ENCODE measurements at places on chromosomes 13 and 19.

DNA sequence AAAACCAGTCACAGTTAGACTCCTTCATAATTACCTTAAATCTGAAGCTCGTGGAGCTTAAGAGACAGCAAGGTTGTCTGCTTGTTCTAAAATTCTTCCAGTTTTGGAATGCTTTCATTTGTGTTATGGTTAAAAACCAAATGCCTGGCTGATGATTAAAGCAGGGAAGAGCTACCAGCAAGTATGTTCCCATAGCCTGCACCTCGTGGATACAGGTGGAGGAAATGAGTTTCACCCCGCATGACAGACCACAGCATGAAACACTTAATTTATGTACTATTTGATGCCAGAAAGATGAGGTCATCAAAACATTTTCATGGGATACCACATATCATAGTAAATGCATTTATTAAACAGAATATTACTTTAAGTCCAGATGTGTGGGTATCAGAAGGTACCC, 416 bp upstream of the DOCK9 start:
- DNase-seq: peak; percentile 93

DNA sequence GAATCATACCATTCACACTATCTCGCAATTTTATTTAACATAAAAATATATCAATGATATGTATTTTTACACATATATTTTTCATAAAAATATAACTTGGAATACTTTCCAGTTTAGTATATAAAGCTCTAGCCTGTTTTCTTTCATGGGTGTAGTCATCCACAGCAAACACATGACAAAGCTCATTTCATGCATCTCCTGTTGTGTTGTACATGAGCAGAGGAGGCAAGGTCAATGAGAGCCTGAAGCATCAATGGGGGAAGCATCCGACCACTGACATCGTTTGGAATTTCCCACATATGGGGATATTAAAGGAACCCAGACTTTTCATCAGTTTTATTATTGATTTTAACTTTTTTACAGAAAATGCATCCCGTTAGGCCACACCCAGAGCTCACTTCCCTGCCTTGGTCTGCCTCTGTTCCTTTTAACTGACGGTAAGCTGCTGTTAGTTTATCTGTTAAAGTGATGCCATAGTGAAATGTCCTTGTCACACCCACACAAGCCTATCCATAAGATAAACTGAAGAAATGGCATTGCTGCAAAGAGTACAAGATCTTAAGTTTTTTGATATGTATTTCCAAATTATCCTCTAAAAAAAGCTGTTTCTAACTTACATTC, 44.0 kb downstream of the MIPEP start:
- no peak for DNase-seq

GRCh38 chr13:63540061-63540460, 2124.4 kb upstream of the PCDH20 start:
- DNase-seq: no peak

DNA sequence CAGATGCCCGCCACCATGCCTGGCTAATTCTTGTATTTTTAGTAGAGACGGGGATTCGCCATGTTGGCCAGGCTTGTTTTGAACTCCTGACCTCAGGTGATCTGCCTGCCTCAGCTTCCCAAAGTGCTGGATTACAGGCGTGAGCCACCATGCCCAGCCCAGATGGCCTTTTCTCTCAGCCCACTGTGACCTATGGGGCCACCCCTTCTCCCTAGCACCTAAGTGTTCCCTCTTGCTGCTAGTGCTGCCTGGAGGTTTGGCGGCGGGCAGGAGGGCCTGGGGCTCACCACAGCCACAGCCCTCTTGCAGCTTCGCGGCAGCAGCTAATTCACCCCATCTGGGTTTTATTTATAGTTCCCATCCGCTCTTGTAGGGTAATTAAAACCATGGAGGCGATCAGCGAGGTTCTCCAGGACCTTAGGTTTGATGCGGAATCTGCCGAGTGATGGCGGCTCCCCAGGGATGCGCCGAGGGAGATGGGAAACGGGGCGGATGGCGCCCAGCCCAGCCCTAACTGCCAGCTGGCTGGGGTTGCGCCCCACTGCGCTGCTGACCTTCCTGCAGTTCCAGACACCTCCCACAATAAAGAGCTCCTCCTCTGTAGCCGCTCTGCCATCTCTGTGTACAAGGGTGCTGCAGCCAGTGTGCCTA, 3.3 kb downstream of the REX1BD start:
- DNase-seq: no peak

DNA sequence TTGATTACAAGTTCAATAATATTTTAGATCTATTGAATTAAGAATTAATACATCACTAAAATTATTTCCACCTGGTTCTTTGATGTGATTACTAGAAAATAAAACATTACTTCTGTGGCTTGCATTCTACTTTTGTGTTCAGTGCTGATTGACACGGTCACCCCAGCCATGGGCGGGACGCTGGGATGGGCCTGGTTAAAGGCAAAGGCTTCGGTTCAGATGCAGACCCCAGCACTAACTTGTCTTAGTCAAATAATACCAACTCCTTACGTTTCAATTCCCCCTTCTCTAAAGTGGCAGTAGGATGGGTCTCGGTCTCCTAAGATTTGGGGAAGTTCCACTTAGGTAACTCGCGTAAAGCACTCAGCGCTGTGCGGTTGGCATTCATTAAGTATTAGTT, 144.9 kb downstream of the URI1 start:
- no peak for DNase-seq

DNA sequence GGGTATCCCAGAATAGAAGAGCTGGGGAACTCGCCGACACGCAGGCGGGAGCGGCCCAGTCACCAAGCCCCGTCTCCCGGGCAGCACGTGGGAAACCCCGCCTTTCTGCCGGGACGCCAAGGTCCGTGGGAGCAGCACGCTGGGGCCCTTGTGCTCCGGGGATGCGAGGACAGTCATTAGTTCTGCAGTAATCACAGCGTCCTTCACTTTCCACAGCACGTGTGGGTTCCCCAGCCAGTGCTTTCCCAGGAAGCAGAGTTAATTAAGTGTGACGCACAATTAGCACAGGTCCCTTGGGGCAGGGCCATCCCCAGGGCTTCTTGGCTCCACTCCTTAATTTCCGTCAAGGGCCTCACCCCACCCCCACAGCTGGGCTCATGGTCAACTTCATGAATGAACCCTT, 64.3 kb upstream of the C13orf46 start:
- DNase-seq: no peak

GRCh38 chr13:23852351-23852750, 36.8 kb downstream of the MIPEP start:
- no peak for DNase-seq

DNA sequence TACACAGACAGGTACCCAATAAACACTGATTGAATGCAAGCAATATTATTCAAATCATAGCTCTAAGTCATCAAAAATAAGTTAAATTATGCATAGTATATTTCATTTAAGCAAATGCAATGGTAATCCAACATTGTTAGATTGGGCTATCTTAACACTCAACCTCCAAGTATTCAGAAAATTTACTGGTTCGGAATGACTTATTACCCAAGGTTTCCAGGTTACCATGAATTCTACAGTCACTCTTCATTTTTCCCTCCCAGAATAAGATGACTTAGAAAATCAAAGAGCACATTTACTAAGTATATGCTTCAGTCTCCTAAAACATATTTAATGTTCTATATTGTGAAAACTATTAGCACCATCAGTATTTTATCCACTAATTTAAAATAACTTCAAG, 6.0 kb downstream of the UBL3 start:
- no peak for DNase-seq

DNA sequence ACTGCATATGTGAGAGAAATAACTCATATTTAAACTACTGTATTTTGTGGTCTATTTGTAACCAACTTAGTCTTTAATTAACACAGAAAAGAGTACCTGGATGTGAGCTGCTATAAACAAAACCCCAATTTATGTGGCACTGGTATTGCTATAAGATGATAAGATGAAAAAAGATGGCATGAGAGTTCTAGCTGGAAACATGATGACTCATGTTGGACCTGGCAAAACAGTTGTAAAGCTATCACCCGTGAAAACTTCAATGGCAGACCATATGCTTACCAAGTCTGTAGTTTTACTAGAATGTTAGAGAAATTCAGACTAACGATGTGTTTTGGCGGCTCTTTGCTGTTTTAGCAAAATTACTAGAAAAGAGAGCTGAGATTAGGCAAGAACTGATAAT, 69.6 kb upstream of the PCDH9 start:
- DNase-seq: peak; percentile 36

GRCh38 chr13:112117258-112117954, 50.5 kb downstream of the SOX1 start:
- DNase-seq: no peak

GRCh38 chr19:32287086-32287485, 58.3 kb upstream of the ZNF507 start:
- no peak for DNase-seq

DNA sequence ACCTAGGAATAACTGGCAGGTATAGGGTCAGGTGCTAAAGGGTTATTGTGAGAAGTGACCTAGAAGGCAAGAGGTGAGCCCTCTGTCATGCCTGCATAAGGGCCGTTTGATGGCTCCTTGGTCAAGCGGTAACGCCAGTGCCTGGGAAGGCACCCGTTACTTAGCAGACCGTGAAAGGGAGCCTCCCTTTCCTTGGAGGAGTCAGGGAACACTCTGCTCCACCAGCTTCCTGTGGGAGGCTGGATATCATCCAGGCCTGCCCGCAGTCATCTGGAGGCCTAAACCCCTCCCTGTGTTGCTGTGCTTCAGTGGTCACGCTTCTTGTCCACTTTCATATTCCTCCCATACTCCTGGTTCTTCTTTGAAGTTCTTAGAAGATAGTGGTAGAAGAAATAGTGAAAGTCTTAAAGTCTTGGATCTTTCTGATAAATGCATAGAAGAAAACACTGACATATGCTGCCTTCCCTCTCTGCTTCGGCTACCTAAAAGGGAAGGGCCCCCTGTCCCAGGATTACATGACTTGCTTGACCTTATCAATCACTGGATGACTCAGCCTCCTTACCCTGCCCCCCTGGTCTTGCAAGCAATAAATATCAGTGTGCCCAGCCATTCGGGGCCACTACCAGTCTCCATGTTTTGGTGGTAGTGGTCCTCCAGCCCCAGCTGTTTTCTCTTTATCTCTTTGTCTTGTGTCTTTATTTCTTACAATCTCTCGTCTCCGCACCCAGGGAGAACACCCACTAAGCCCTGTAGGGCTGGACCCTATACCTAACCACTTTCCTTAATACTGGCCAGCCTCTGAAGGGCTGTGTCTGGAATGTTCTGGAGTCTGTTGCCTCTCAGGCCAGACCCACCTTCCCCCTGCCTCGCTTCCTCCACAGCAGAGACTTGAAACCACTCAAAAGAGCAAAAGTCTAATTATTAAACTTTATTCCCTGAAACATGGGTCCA, 16.1 kb upstream of the ABCC4 start:
- no peak for DNase-seq

DNA sequence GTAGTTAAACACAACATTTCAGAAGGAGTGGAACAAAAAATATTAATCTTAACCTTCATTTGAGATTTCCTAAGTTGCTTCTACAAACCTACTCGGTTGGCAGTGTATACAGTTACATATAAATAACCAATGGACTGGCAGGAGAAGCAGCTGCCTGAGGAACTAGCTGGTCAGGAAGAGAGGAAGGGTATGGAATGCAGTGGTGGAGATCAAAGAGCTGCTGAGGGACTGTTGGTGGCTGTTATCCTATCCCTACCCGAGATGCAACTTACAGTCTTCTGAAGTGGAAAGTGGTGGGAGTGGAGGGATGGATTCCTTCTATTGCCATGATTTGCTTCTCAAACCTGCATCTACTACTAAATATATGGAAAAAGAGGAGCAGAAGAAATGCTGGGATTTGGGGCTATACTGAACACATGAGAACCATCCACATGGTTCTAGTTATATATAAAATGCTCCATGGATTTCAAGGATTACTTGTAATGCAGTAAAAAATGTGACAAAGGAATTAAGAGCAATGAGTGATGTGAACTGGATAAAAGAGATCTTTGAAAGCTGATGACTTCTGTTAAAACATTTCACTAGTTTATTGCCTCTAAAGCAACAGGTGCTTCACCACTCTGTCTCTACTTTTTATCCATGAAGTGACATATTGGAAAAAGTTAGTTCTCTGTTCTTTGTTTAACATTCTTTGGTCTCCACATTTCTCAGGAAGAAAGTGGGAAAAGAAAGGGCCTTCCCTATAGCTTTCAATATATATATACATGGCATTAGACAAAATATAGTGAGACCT, 29.9 kb downstream of the MICU2 start:
- no peak for DNase-seq

GRCh38 chr19:23943411-23943810, 28.7 kb downstream of the ZNF726 start:
- DNase-seq: no peak

DNA sequence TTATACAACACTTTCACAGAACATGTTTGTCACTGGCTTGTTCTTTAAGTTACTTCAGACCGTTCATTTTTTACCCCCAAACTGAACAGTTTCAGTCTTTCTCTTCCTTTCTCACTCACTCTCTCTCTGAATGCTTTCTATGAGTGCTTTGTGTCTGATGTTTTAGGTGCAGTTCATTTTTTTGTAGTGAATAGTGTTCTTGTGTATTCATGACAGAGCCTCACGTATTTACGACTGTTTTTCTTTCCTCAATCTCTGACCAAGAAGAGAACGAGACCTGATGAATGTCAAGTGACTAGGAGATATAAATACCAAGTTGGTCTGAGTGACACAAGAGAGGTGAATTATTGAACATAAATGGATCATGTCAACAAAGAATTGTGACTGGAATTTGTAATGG, 1525.0 kb upstream of the MIR17HG start:
- DNase-seq: no peak

DNA sequence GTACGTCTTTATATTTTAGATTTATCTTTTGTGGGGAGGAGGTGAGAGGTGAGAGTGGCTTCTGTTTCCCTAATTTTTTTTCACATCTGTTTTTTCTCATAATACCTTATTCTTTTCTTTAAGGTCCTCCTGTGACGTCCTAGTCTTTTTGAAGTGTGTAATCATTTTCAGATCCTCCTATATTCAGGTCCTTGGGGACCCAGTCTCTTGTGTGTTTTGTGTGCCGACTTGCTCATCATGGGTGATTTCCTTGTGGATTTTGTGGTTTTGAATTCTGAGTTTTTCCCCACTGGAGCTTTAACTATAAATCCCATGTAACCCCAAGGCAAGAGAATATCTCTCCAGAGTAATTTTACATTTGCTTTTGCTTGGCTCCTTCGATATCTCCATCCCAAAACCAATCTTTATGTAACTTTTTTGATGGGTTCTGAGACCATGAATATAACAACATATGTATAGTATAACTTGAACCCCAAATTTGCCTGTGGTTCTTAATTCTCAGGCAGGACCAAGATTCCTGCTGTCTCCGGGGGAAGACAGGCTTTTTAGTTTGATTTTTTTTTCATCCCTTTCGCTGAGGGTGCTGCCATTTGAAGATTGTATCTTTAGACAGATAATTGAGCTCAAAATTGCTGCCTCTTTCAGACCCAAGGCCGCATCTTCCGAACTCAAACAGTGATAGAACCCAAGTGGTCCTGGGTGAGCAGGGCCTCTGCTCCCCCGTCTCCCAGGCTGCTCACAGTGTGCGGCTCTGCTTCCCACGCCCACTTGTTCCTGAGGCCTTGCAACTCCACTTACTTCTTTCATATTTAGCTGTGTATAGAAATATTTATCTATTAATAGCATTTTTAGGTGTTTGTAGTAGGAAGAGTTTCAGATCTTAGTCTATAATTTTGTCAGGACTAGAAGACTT, 59.1 kb upstream of the GPR183 start:
- DNase-seq: no peak
